ENCODE measurements at places on chromosomes 5 and 9.

GRCh38 chr9:20664501-20664900, 19.6 kb upstream of the FOCAD start:
- DNase-seq: no peak

DNA sequence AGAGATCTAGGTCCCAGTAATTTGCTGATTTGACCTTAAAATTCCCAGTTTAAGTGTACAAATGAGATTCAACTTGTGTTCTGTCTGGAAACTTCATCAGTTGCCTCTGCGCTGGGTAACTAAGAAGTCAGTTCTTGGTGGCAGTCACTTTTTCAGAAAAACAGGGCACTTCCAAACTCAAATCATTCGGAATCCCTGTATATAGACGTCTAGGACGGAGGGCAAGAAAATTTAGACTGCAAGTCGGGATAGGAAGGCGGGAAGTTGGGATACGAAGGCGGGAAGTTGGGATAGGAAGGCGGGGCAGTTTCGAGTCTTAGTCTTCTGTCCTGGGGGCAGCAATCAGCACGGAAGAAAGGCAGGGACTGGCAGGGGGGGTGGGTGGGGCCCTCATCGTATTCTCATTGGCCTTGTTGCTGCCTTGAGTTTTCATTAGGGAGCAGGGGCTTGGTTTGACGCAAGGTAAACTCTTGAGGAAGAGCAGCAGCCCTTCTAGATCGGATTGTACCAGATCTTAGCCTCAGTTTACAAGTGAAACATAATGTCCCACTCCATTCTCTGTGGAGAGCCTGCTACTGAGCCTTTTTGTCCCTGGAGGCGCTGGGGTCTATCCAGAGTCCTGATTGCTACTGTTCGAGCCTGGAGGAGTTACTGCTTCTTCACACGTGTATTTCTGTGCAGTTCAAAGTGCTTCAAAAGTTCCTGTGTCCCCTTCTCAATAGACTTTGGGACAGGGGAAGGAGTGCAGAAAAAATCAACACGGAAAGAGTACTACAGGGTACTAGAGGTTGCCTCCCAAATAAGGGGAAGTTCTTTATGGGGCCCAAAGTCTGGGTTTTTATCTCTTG, 2.7 kb upstream of the PURA start:
- DNase-seq: no peak

GRCh38 chr9:22657713-22658112, 211.1 kb downstream of the DMRTA1 start:
- DNase-seq: no peak

GRCh38 chr5:14806456-14806855, 65.1 kb downstream of the ANKH start:
- DNase-seq: no peak

DNA sequence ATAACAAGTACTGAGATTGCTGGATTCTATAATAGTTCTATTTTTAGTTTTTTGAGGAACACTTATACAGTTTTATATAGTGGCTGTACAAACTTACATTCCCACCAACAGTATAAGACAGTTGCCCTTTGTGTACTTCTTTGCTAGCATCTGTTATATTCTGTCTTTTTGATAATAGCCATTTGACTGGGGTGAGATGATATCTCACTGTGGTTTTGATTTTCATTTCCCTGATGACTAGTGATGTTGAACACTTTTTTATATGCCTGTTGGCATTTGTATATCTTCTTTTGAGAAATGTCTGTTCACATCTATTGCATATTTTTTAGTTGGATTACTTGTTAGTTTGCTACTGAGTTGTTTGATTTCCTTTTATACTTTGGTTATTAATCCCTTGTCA, 204.1 kb upstream of the SMC2 start:
- DNase-seq: no peak

DNA sequence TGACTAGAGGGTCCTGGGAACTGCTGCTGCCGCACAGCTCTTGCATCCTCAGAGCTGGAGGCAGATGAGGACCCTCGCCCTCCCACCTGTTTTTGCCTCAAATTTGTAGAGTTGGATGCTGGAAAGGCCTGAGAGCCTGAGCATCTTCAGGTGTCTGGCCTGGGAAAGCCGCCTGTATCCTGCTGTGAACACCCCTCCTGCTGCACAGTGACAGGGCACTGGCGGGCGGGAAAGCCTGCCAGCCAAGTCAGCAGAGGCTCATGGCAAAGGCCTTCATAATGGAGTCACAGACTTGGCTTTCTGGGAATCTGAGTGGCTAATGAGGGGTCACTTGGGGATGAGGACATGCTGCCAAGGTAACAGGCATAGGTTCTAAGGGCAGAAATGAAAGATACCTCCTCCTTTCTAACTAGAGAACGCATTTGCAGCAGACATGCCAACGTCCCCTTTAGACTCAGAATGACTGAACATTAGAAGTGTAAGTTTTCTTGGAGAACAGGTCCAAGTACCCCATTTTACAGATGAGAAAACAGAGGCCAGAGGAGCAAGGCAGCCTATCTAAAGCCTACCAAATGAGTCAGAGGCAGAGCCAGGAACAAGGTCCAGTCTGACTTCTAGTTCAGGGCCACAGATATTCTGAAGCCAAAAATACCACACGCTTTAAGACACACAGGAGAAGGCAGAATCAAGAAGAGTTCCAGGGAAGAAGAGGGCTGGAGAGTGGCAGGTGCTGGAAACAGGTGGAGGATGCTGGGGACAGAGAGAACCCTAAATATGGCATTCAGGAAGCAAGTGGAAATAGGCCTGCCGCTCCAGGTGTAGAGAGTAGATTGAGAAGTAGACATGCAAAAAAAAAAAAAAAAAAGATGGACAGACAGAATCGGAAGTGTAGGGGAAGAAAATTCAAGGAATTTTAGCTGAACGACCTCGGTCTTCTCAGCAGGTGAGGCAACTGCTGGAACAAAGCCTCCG, 44.1 kb downstream of the EPB41L4B start:
- no peak for DNase-seq

GRCh38 chr9:107927276-107927675, 437.7 kb upstream of the KLF4 start:
- no peak for DNase-seq

DNA sequence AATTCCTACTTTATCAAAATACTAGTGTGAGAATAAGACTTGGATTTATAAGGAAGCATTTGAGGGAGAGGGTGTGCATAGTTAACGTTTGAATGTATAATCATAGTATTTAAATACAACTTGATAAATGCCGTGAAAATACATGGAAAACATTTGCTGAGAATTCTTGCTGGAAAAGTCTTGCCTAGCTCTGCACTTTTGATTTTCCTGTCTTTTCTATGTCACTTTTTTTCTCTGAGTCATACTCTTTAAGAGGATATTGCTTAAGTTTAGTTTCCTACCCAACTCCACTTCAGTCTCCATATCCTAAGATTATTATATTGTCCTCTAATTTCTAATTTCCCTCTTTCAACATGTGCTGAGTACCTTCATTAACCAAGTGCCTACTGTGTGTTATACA, 616.6 kb upstream of the SEMA6A start:
- DNase-seq: no peak

GRCh38 chr5:173324115-173325001, 3.9 kb downstream of the STC2 start:
- no peak for DNase-seq

GRCh38 chr9:129028192-129028966, at the start of gene SH3GLB2:
TSS of gene SH3GLB2 (minus strand) at chr9:129028331. CDS start at chr9:129028154, 177 bp downstream.
- peak; percentile 98 for DNase-seq

DNA sequence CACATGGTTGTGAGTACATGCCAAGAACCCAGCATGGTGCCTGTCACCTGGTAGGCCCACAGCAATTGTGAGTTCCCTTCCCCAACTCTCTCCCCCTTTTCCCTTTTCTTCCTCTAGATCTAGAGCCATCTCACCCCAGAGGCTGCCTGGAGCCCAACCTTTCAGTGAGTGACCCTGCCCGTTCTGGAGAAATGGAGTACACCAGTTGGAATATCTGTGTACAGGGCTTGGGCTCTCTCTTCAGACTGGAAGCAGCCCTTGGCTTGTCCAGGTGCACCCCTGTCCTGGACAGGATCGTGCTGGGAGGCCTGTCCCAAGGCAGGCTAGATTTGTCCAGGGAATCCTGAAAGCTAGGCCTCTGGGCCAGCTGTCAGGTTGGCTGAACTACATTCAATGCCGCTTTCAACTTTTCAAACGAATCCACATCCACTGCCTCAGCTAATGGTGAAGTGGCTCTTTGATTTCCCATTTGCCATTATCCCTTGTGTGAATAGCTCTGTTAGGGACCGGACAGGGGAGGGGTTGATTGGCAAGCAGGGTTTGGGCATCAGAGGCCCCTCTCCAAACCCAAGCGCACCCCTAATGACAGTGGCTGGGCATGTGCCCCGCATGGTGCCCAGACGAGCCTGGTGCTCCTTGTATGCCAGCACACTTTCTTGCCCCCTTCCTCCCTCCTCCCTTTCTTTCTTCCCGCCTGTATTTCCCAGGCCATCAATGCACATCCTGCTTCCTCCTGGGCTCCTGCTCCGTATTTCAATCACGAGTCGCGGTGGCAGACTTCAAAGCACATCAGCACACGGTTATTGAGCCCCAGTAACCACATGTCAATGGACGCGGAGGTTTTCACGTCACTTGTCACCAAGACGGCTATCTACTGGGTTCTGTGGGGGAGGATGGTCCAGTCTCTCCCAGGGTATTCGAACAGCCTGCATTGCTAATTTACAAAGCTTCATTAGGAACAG, 211.2 kb downstream of the DAB2IP start:
- DNase-seq: no peak

DNA sequence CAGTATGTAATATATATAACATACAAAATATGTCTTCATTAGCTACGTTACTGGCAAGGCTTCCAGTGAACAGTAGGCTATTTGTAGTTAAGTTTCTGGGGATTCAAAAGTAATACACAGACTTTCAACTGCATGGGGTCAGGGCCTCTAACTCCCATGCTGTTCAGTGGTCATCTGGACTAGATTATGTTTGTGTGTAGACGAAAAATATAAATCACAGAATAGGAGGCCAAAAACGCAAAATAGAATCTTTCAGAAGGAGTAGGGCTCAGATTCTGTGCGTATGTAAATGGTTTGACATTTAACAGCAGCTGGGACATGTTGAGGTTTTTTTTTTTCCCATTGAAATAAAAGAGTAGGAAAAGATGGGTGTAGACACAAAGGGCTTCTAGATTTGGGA, 1048.7 kb upstream of the WWC1 start:
- DNase-seq: no peak

All from activated CD4-positive, alpha-beta T cell treated with anti-CD3 and anti-CD28 coated beads, Interleukin-2, Interleukin-6, amounts not matched to agents 100 ng/mL and 50 ng/mL, durations not matched to agents 16 hours and 8 hours (primary cell).